ENCODE measurements at places on chromosomes 2 and 18. TPM values are rescaled to one million over a fixed set of nuclear protein-coding genes. Genes with fewer than 3 reads are reported as not detected.

The TMEM247 gene
- total RNA-seq = not detected

The LYG2 gene
- total RNA-seq = not detected

The IL1RN gene
- total RNA-seq = not detected

The SLC4A5 gene
- total RNA-seq = 1.2 TPM

The B3GNT7 gene
- total RNA-seq = 83.3 TPM

The CYTIP gene
- total RNA-seq = 0.57 TPM

The OTOF gene
- 0.41 TPM for total RNA-seq

The IL18R1 gene
- total RNA-seq = 0.08 TPM

The ANTXR1 gene
- 132 TPM for total RNA-seq

The ADRA2B gene
- total RNA-seq = 0.28 TPM

The ITPRIPL1 gene
- 12.2 TPM for total RNA-seq

The MPP4 gene
- not detected for total RNA-seq

The CD8B gene
- total RNA-seq = not detected

DNA sequence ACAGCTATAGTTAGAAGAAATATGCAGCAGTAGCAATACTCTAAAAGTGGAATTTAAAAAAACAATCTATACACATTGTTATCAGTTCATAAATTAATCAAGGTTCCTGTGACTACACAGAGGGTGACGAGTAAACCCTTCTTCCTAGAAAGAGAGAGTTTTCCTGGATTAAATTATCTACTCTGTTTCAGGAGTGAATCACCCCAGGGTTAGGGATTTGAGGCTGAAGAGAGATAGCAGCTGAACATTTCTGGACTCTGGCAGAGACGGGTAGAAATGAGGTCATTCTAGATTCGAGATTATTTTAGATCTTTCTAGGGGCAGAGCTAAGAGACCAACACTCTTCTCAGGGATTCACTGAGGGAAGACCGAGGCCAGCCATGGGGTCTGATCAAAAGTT lies 38.8 kb upstream of the PMAIP1 start:
- no peak for DNase-seq

GRCh38 chr2:158745067-158745865 lies 49.9 kb upstream of the DAPL1 start:
- DNase-seq = no peak

DNA sequence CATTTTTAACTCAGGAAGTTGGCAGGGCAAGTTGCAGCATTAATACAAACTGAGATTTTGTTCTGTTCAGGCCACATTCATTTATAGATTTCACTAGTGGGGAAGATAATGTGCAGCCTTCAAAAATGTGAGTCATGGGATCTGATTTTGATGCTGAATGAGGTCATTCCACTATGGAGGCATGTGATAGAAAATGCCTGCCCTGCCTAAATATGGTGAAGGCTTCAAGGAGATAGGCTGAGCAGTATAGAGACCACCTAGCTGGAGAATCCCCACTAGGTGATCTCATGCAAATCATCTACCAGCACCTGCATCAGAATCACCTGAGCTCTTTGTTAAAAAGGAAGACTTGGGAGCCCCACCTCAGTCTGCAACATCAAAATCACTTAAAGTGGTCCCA lies 43.7 kb downstream of the PAX3 start:
- DNase-seq = no peak

DNA sequence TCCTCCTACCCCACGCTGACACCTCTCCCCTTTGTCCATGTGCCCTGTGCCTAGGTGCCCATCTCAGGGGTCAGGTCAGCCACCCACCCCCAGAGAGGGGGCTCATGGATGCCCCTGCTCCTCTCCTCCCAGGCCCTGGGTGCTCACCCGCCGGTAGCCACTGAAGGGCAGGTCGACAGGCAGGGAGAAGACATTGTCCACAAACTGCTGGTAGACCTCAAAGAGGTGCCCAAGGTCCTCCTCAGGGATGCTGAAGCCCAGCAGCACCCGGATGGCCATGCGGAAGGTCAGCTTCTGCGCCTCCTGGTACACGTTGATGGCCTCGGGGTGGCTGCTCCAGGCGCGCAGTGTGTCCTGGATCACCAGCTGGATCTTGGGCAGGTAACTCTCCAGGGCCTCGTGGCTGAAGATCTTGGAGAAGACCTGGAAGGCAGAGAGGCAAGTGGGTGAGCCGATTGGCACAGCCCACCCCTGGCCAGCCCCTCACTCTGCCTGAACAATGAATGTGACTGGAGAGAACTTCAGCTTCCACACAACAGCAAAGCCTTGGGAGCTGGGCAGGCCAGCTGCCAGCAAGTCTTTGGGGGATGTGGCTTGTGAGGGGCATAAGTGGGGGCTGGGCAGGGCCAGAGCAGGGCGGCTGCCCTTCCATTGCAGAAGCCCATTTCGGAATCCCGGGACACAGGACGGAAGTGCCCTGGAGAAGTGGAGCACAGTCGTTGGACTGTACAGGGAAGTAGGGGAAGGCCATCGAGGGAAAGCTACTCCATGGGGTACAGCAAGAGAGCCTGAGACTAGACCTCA lies 12.5 kb downstream of the CYP26B1 start:
- DNase-seq = no peak

- no peak for DNase-seq
Measured at GRCh38 chr2:63701406-63701805, 112.6 kb downstream of the MDH1 start.

- no peak for DNase-seq
Measured at GRCh38 chr18:24427484-24427883, 1.0 kb downstream of the IMPACT start.

GRCh38 chr18:31424383-31424988 lies 23.1 kb upstream of the DSG3 start:
- peak; percentile 18 for DNase-seq

GRCh38 chr2:168895771-168896170 lies 5.3 kb upstream of the G6PC2 start:
- no peak for DNase-seq

DNA sequence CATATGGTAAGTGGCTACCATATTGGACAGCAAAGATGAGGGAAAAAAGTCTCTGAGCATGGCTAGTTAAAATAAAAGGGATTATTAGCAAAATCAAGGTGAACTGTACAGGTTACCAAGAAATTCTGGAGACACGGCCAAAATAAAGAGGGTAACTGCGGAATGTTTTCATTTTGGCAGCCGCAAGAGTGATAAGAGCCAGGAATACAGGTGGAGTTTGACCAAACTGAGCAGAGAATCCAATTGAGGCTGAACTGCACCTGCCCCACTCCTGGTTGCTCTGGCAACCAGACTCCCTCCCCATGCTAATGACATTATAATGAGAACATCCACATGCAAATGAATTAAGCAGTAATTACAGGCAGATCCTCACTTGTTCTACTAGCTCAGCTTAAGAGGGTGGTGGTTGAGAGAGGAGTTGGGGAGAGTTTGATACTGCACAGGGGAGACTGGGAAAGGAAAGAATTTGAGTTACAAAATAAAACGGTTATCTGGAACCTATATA lies 18.8 kb upstream of the EPHA4 start:
- no peak for DNase-seq

- no peak for DNase-seq
Measured at GRCh38 chr2:102893870-102894269, 132.0 kb downstream of the TMEM182 start.

GRCh38 chr2:237149425-237149824 lies 63.7 kb downstream of the COPS8 start:
- no peak for DNase-seq

DNA sequence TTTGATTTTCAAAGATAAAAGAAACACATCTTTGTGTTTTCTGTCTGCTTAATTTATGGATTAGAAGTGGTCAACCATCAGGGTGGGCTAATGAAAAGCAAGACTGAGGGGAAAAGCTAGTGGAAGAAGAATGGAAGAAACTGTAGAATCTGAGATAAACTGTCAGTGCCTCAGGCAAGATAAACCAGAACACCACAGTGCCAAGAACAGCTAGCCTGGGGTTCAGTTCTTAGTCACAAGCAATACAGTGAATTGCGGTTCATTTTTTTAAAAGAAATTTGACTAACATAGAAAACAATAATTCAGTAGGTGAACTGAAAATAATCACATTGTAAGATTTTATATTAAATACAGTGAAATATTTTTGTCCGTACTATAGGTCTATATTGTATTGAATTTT lies 22.0 kb upstream of the LNPK start:
- no peak for DNase-seq

- DNase-seq = no peak
Measured at GRCh38 chr2:238843476-238843875, 4.4 kb upstream of the TWIST2 start.

DNA sequence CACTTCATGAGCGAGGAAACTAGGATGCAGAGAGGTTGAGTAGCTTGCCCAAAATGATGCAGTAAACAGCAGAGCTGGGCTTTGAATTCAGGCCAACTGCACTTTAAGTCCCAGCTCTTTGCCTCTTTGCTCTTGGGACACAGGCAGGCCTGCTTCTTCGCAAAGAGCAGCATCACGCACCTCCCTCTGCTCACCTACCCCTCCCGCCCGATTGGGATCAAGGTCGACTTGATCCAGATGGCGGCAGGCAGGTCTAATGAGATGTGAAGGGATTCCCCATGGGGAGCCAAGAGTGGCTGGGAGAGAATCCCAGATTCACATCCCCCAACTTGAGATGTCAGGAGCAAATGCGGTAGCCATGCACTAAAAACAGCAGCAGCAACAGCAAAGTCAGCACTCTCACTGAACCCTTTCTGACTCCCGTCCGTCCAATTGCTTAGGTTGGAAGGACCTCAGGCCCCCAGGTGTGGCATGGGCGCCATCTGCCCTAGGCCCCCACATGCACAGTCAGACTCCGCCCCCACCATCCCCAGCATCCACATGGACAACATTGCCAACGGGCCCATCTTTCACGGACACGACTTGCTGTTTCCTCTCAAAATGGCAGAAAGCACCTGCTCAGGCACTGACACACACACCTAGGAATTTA lies 84.3 kb upstream of the MAP4K4 start:
- DNase-seq = no peak

DNA sequence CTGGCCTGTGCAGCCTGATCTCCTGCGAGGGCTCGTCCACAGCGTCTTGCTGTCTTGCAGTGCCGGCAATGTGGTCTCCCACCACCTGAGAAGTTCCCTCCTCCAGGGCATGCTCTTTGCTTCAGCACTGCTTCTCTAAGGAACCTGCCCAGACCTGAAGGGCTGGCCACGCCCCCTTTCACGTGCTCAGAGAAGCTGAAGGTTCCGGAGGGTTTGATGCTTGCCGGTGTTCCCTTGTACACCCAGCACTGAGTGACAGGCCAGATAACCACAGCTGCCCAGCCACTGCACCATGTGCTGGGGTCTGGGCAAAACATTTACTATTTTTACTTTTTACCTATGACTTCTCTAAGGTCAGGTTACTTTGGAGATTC lies 1.7 kb upstream of the POLR2D start:
- no peak for DNase-seq

DNA sequence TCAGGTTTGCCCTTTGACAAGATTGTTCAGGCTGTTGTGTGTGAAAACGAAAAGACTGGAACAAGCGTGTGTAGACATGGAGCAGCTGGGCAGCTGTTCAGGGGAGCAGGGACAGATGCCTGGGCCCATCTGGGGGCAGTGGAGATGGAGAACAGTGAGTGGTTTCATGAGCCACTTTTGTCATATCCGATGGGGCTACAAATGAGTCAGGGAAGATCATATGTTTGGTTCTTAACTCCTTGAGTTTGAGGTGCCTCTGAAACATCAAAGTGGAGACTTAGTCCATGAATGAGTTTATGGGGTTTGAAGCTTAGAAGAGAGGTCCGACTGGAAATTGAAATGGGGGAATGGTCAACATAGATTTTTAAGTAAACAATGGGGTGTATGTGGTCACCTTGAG lies 9.3 kb upstream of the PLB1 start:
- no peak for DNase-seq

GRCh38 chr2:212921061-212921460 lies 230.4 kb downstream of the IKZF2 start:
- no peak for DNase-seq

GRCh38 chr2:118046634-118047210 lies 32.9 kb upstream of the CCDC93 start:
- DNase-seq = no peak

- no peak for DNase-seq
Measured at GRCh38 chr18:62933261-62933887, 218.0 kb downstream of the PHLPP1 start.

DNA sequence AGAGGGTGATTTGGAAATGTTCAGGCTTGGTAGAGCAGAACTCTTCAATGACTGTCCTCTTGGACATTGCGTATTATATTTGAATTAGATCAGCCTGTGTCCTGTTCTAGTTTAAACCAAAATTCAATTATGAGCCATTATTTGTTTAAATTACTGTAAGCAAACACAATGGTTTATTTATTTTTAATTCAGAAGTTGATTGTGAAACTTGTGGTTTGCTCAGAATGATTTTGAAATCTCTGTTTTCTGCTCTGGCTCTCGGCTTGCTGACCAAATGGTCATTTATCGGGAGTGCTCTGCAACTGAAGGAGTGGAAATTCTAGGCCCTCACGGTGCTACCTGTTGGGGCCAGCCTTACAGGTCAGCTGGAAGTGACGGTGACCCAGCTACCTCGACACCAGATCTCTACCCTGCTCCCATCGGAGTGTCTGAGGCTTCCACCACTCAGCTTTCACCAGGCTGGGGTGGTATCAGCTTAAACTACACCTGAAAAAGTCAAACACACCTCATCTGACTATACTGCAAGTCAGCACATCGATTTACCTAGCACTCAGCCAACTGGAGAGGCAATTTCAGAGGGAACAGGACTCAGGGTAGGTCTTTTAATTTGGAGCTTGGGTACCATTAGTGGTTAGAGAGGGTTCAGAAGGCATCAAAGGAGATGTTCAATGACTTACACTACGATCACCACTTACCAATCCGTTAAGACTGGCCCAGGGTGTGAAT lies 36.8 kb upstream of the GPD2 start:
- no peak for DNase-seq

GRCh38 chr18:50947899-50948298 lies 19.9 kb upstream of the ELAC1 start:
- DNase-seq = no peak
